ENCODE measurements at places on chromosomes 6 and 20.

DNA sequence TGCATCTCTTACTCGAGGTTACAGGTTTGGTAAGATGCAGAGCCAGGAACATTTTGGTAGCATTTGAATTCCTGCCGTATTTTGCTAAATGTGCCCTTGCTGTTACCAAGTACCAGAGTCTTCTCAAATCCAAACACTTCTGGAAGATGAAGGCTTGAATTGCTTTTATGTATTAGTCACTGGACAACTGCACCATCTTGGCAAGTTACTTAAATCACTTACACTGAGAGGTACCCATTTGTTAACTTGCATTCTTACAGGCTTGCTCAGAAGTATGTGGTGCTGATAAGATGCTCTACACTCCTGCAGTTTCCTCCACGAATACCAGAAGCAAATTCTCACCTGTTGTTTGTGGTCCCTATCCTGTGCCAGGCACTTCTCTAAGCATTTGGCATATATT, 12.7 kb downstream of the IL22RA2 start:
- no peak for DNase-seq

DNA sequence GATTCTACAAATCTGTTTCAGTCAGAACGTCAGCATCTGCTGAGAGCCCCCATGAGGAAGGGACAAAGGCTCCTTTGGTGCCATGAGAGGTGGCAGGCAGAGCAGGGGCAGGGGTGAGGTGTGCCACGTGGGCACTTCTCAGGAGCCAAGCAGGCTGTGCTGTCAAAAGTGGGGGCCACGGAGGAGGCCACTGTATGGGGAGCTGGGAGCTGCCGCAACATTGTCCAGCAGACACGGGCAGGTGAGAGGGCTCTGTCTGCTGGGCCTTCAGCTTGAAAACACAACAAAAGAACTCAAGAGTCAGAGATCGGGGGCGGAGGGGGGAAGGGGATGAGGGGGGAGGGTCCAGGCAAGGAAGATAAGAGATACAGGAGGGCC, 21.6 kb upstream of the FOXP4 start:
- no peak for DNase-seq

DNA sequence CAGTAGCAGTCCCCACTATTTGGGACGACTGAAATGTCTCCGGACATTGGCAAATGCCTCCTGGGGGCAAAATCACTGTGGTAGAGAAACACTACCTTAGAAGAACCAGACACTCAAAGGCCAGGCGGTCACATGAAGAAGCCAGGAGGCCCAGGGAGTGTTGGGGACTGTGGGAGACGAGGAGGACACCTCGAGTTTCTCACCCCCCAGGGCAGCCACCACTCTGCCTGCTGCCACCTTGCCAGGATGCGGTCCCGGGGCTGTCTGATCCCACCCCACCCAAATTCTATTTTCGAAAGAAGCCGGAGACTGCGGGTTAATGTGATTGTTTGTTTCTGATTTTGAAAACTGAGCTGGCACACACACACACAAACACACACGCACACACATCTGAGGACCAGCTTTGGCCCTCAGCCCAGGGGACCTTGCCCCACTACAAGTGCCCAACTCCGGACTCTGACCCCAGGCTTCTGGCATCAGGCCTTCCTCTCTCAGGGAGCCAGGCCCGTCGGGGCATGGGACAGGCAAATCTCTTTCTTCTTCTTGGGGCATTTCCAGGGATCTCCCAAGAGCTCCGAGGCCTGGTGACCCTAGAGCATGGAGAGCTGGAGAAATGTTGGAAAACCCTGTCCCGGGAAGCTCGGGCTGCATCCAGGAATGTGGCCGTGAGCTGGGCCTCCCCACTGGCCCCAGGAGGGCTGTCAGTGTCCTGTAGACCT, 187.5 kb upstream of the PMEPA1 start:
- no peak for DNase-seq

DNA sequence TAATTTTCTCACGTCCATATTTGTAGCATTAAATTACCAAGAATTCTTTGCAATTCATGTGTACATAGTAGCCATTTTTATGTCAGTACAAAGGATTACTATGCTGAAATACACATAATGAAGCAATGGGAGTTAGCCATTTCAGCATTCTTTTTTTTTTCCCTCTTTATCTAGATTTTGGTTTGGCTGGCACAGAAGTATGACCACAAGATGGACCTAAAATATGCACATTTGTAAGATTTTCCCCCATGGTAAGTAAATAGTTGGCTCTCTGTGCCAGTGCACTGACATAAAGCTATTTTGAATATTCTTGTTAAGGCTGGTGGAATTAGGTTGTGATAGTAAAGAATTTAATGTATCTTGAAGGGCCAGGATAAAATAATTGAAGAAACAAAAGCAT, 486.1 kb upstream of the BTBD3 start:
- no peak for DNase-seq

- DNase-seq: no peak
Measured at GRCh38 chr6:119865466-119866350, 516.1 kb upstream of the MAN1A1 start.

GRCh38 chr6:84424956-84425355, 197.5 kb upstream of the CEP162 start:
- DNase-seq: no peak

- peak; percentile 60 for DNase-seq
Measured at GRCh38 chr20:1764136-1765033, 106.8 kb upstream of the SIRPG start.

DNA sequence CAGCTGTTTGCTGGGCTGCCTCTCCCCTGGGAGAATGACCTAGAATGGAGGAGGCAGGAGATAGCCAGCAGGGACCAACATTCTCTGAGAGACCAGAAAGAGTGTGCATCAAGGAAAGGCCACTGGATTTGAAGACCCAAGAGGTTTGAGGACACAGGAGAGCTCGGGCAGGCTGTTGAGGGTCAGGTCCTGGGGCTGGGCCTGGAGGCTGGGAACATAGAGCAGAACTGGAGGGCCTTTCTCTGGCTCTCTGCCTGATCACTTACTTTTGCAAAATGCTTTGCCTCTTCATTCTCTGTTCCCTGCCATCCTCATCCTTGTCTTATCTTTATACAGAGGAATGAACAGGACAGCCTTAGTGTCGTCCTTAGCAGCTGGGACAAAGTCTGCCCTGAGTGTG, 2.5 kb downstream of the IYD start:
- DNase-seq: no peak

- no peak for DNase-seq
Measured at GRCh38 chr6:53461696-53462095, 83.2 kb downstream of the GCLC start.

- DNase-seq: no peak
Measured at GRCh38 chr20:9161311-9161710, 92.4 kb downstream of the PLCB4 start.

- no peak for DNase-seq
Measured at GRCh38 chr6:101443315-101443714, 49.8 kb downstream of the GRIK2 start.

DNA sequence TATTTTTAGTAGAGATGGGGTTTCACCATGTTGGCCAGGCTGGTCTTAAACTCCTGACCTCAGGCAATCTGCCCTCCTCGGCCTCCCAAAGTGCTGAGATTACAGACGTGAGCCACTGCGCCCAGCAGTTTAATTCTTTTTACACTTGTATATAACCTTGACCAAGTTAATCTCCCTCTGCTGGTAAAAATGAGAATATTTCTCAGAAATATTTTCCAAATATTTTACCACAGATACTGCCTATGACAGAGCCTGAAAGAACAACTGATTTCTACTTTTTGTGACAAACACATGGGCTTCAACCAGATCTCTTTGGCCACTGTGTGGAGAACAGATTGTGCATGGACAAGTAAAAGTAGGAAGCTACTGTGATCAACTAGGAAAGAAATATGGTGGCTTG, 21.2 kb upstream of the NHSL1 start:
- DNase-seq: no peak

DNA sequence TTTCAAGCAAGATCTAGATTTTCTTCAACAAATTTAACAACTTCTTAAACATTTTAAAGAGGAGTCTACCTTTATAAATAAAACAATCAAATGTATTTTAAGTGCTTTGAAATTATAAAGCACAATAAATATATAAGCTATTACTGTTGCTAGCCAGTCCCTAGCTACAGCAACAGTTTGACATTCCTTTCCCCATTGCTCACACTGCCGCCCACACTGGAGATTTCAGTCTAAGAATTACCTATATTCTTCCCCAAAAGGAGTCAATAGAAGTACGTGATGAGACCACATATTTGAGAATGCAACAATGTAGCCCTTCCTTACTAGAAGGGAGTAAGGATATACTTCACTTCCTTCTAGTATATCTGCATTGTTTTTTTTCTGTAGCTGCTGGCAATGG, 65.3 kb upstream of the RNF146 start:
- DNase-seq: no peak

DNA sequence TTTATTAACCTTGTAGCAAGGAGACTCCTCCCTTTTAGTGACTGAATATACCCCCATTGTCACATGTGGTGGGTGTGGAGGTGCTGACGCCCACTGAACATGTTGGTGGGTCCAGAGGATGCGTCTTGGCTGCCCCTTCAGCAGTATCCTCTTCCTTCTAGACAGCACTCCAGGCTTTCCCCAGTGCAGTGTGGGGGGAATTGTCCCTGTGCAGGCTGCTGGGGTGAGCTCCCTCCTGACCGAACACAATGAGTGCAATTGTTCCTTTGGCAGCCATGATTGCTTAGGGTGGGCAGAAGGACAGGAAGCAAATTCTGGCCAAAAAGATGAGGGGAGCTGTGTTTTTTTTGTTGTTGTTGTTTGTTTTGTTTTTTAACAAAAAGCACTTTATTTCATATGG, 209.3 kb upstream of the PDE10A start:
- no peak for DNase-seq

DNA sequence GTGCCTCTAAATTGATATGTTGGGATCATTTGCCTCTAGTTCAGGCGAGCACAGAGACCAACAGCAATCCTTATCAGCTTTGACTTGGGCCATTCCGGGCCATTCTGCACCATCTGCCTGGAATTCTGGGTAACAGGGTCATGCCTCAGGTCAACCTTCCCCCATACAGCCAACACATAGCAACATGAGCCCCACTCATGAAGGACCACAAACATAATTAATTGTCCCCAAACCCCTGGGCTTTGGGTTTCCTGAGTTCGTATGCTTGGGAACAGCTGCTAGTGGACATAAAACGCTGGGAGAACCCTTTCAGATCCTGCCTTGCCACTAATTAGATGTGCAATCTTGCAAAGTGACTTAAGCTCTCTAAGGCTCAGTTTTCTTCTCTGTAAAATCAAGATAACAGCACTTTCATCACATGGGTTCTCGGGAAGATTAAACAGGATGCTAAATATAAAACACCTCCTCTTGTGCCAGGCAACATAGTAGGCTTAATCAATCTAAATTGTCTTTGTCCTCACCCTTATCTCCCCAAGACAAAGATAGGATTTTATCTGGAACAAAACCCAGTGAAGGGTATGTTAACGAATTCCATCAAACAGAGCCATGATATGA, 426.5 kb downstream of the CD83 start:
- no peak for DNase-seq

GRCh38 chr20:52346797-52347196, 155.2 kb upstream of the ZFP64 start:
- no peak for DNase-seq

DNA sequence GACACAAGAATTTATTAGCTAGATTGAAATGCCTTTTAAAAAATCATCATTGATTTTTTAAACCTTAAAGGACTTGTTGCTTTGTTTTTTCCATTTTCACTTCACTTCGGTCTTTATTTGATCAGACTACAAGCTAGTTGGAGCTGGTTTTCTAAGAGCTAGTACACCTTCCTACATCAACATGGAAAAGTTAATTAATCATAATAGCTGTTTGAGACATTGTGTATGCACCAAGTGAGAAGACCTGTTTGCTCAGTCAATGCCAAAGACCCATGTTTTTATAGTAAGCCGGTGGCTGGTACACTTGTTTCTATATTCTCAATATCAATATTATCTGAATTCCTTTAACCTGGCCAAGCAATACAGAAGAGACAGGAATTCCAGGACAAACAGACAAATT, 310.2 kb upstream of the SGK1 start:
- DNase-seq: no peak

- no peak for DNase-seq
Measured at GRCh38 chr20:51233345-51233744, 210.4 kb upstream of the KCNG1 start.

- DNase-seq: no peak
Measured at GRCh38 chr20:19070681-19071445, 141.6 kb upstream of the SLC24A3 start.

All from neuronal stem cell (in vitro differentiated cells).